HCEC 1CT (cell line): ENCODE measurements at places on chromosomes 1 and 21.

GRCh38 chr1:210908257-210908656 is 225.7 kb downstream of the KCNH1 start:
- DNase-seq: no peak

DNA sequence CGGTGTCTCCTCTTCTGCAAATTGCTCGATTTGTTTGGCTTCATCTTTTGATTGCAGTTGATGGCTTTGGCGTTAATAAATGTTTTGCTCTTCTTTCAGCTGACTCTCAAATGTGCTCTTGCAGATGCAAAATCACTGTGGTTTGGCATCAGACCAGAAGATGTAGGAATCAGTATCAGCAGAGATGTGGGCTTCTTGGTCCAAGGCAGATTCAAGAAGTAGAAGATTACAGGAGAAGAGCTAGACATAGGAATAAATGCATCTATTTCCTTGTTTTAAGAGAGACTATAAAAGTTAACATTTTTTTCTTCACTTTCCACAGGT is 59.8 kb upstream of the BACH1 start:
- no peak for DNase-seq

DNA sequence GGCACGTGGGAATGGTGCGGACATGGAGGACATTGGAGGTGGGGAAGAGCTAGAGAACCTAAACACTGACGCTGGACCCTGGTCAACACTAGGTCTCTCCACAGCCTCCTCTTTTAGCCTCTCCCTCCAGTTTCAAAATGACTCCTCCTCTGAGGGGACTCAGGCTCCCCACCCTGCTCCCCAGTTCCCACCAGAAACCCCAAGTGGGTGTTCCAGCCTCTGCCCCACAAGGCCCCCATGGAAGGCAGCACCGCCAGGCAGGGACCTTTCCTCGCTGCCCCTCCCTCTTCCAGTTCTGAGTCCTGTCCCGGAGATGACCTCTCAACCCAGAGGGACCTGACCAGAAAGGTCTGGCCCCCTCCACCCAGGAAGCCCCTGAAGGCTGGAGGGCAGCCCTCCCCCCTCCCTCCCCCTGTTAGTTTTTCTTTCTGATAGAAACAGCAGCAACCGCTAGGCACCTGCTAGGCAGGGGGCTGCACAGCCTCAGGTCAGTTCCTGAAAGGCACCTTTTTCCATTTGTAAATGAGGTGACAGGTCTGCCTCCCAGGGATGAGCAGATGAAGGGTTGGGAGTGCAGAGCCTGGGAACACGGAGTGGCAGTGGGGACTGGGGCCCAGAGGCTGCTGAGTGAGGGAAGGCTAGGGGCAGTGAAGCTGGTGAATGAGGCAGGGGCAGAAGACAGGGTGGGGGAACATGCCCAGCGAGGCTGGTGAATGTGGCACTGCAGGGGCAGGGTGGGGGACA is 9.3 kb upstream of the ITGB2 start:
- DNase-seq: no peak

GRCh38 chr1:212959266-212960220 is 9.2 kb downstream of the VASH2 start:
- no peak for DNase-seq

DNA sequence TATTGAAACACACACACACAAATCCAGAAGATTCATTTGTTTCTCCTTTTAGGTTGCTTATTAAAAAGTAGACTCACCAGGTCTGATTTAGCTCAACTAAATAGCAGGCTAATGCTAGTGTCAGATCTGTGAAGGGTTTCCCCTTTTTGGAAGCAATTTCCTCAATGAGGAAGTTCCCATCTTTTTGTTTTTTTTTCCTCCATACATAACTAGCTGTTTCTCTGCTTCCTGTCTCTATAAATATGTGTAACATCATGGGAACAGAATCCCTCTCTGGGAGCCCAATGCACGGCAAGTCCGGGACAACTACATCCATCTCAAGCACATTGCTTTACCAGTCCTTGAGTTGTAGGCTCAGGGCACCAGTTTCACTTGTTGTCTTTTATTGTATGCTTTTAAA is 1421.1 kb downstream of the PLA2G4A start:
- peak; percentile 39 for DNase-seq

DNA sequence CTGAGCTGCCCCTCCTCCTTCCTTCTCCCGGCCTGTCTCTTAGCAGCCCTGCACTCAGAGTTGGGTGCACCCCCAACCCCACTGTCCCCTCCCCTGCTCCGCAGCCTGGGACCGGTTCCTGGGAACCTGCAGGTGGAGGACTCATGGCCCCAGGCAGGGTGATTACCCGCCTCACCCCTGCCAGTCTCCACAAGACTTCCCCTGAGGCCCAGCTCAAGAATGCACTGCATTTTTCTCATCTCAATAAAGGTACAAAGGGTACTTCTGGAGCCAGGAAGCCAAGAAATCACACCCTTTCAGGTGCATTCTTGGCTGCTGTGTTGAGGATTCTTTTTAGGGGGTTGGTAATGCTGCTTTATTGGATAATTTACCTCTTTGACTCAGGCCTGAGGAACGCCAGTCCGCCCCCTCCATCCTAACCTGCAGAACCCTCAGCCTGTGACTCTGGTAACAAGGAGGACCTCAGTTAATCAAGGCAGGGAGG is 126.3 kb upstream of the TMPRSS2 start:
- DNase-seq: no peak

DNA sequence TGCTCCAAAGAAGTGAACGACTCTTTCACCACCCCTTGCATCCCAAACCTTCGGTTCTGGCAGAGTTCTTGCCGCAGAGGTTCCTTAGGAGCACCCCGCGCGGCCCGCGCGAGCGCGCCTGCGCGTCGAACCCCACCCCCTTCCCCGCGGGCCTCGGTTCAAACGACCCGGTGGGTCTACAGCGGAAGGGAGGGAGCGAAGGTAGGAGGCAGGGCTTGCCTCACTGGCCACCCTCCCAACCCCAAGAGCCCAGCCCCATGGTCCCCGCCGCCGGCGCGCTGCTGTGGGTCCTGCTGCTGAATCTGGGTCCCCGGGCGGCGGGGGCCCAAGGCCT is at the start of gene C1orf56:
Gene C1orf56 (plus strand): TSS at position 161 of the 334 bp plus-strand sequence. CDS start 97 bp downstream, at position 258.
- DNase-seq: peak; percentile 61

DNA sequence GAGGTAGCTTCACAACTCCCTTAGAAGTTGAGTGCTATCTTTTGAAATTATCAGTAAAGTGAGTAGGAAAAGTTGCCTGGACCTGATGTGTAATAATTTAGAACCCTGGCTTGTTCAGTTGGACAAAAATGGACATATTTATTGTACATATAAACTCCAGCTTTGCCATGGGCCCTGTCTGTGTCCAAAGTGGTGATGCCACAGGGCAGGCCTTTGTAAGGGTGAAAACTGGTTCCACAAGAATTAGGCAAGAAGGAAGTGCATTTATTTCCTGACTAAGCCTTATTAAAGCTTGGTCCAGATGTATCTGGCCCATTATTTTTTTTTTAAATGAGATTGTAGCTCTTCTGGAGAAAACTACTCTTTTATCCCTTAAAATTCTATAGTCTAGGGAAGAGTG is 47.9 kb downstream of the MACO1 start:
- DNase-seq: no peak

DNA sequence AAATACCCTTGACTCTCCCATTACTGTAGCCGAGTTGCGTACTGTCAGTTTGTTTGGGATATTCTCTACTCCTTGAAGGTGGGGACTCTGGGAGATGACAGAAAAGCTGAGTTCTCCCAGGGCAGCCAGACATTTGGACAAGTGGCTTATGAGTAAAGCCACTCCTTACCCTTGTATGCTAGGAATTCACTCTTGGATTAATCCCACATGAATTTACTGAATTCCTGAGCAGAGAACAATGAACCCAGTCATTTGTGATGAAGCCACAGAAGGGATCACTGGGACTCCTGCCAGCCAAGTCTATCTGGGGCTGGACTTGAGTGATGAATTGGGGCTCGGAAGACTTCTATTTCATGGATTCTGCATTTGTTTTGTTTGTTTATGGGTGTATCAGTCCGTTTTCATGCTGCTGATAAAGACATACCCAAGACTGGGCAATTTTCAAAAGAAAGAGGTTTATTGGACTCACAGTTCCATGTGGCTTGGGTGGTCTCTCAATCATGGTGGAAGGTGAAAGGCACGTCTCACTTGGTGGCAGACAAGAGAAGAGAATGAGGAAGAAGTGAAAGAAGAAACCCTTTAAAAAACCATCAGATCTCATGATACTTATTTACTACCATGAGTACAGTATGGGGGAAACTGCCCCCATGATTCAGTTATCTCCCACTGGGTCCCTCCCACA is 25.1 kb downstream of the C1orf116 start:
- peak; percentile 93 for DNase-seq

GRCh38 chr1:86394416-86394815 is 1.7 kb downstream of the ODF2L start:
- peak; percentile 62 for DNase-seq
